ENCODE measurements at places on chromosomes 12 and 14.

- H3K27me3 ChIP-seq = no peaks in the 10 kb centered on the region
- H3K27ac ChIP-seq = no peak overlapping the region
- H3K4me3 ChIP-seq = no peak overlapping the region
- no peaks in the 10 kb centered on the region for H3K4me1 ChIP-seq
- peaks cover 9% of the 10 kb centered on the region for H3K36me3 ChIP-seq
Observed at GRCh38 chr12:54723379-54724256, 75.5 kb upstream of the DCD start.

DNA sequence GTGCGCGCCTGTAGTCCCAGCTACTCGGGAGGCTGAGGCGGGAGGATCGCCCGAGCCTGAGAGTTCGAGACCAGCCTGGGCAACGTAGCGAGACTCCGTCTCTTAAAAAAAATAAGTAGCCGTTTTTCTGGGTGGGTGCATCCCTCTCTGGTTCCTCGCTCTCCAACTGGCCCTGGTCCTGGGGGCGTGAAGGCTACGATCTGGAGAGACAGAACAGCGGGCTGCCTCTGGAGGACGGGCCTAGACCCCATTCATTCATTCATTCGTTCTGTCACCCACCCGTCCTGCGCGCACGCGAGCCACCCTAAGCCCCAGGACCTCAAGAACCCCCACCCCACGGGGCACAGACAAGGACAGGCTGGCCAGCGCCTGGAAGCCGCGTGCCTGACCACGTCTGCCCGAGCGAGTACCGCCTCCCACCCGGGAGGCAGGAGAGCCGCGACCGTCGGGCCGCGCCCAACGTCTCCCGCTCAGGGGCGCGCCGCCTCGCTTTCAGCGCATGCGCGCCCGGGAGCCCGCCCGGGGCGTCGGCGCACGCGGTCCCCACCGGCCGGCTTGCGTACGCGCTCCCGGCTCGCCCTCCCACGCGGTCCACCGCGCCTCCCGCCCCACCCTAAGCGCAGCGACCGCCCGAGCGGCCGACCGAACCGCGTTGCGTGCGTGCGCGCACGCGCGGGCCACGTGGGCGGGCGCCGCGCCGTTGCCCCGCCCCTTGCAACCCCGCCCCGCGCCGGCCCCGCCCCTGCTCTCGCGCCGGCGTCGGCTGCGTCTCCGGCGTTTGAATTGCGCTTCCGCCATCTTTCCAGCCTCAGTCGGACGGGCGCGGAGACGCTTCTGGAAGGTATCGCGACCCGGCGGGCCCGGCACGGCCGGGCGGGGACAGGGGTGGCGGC lies at the start of gene RAN:
Gene RAN (plus strand): TSS at position 781 of the 893 bp plus-strand sequence. CDS start 528 bp downstream, outside the sequence.
- peaks cover 41% of the 10 kb centered on the region for H3K36me3 ChIP-seq
- DNase-seq = peak; percentile 89
- H3K4me3 ChIP-seq = peak within 1 kb of the TSS; percentile 99
- H3K27ac ChIP-seq = no peak within 1 kb of the TSS

- H3K27me3 ChIP-seq = no peaks in the 10 kb centered on the region
- no peaks in the 10 kb centered on the region for H3K36me3 ChIP-seq
- DNase-seq = peak; percentile 94
- peaks cover 11% of the 10 kb centered on the region for H3K4me1 ChIP-seq
Observed at GRCh38 chr12:20264608-20265114, 103.7 kb upstream of the PDE3A start.

- peaks cover 11% of the 10 kb centered on the region for H3K36me3 ChIP-seq
- H3K27me3 ChIP-seq = no peaks in the 10 kb centered on the region
- no peaks in the 10 kb centered on the region for H3K4me1 ChIP-seq
- peak overlapping the region; percentile 60 for H3K4me3 ChIP-seq
- peak; percentile 92 for DNase-seq
- no peak overlapping the region for H3K27ac ChIP-seq
Observed at GRCh38 chr14:102437997-102438915, 71.3 kb downstream of the ANKRD9 start.

DNA sequence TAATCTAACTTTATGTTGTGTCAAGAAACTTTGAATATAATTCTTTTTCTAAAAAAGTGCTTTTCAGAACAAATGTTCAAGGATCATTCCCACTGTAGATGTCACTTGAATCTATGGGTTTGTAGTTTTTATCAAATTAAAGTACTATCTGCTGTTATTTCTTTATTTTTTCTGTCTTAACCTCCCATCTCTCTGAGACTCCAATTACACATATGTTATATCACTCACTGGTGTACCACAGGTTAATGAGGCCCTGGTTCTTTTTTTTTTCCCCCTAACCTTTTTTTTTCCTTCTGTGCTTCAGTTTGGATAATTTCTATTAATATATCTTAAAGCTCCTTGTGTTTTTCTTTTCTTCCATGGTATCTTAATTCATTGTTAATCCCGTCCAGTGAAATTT lies 279.9 kb upstream of the RGS6 start:
- no peak for DNase-seq
- no peak overlapping the region for H3K4me3 ChIP-seq
- H3K27me3 ChIP-seq = no peaks in the 10 kb centered on the region
- no peak overlapping the region for H3K27ac ChIP-seq
- peaks cover 3% of the 10 kb centered on the region for H3K4me1 ChIP-seq
